Pancreas (tissue), 10 donors: ENCODE measurements at places on chromosomes 1 and 21. TPM values are rescaled to one million over a fixed set of nuclear protein-coding genes. Genes with fewer than 3 reads are reported as not detected.
A peak's percentile ranks its signal among the peaks of the same experiment; 100 is the strongest.

GRCh38 chr1:116826818-116827606 lies 72.8 kb downstream of the CD2 start:
- no peak for DNase-seq
- no peak overlapping the region for H3K4me3 ChIP-seq
- no peaks in the 10 kb centered on the region for H3K36me3 ChIP-seq
- no peaks in the 10 kb centered on the region for H3K27me3 ChIP-seq

DNA sequence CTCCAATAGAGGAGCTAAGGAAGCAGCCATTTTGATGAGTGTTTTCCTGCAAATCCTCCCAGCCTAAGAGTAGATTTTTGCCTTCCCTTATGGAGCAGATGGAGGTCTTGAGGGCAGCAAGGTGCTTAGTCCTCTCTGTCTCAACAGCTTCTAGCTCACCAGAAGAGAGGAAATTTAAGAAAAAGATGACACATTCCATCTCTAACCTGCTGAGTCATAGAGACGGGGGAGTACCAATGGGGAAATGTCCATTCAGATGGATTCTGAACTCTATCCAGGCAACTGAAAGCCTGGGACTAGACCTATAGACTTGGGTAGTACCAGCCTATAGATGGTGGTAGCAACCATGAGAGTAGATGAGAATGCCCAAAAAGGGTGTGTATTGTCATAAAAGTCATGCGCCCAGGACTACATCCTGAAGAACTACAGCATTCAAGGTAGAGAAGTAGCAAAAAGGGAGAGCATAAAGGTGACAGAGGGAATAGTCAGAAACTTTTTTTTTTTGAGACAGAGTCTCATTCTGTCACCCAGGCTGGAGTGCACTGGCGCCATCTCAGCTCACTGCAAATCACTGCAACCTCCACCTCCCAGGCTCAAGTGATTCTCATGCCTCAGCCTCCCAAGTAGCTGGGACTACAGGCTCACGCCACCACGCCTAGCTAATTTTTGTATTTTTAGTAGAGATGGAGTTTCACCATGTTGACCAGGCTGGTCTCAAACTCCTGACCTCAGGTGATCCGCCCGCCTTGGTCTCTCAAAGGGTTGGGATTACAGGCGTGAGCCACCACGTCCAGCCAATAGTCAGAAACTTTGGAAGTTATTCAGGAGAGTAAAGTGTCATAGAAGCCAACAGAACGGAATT lies 10.7 kb upstream of the ELOA start:
- H3K4me3 ChIP-seq: no peak overlapping the region
- peaks cover 21% of the 10 kb centered on the region for H3K4me1 ChIP-seq
- H3K36me3 ChIP-seq: no peaks in the 10 kb centered on the region
- H3K27ac ChIP-seq: no peak overlapping the region
- no peaks in the 10 kb centered on the region for H3K27me3 ChIP-seq

PRDM16 gene
- 11.0 TPM for total RNA-seq

NCAM2 gene
- total RNA-seq: 0.47 TPM

- H3K27ac ChIP-seq: no peak overlapping the region
- DNase-seq: no peak
- no peaks in the 10 kb centered on the region for H3K4me1 ChIP-seq
Measured at GRCh38 chr1:110639724-110640386, 33.7 kb upstream of the KCNA2 start.

- no peaks in the 10 kb centered on the region for H3K36me3 ChIP-seq
- no peak within 1 kb of the TSS for H3K4me3 ChIP-seq
- H3K27ac ChIP-seq: peak within 1 kb of the TSS; percentile 84
- DNase-seq: peak; percentile 88
- H3K4me1 ChIP-seq: peaks cover 14% of the 10 kb centered on the region
- H3K27me3 ChIP-seq: no peaks in the 10 kb centered on the region
Measured at GRCh38 chr1:159900086-159900680, at the start of gene CFAP45. TSS of gene CFAP45 (minus strand) at chr1:159900165. CDS start at chr1:159900098, 67 bp downstream.

DNA sequence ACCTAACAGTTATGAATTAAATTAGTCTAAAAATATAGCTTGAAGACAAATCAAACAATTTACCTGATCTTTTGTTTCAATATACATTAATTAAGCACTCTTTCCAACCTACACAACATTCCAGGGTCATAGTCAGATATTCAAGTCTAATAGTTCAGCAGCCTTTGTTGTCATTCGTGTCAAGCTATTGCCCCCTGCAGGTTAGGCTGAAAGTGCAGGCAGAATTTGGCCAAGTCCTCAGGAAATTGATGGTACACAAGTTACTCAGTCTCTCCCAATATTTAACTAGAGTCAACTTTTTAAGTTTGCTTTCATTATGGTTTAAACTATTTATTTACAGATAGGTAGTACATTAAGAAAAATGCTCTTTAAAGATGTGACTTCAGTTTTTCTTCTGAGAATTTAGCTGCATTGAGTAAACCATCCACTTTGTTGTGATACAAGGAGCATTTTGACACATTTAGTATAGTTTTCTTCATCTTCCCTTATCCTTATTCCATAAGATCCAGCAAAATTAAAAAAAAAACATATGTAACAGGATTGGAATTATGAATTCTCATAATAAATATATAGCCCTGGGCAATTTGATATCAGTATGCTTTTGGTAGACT lies 130.3 kb upstream of the DPYD start:
- DNase-seq: peak; percentile 42
- H3K4me3 ChIP-seq: no peak overlapping the region
- no peaks in the 10 kb centered on the region for H3K36me3 ChIP-seq
- H3K27ac ChIP-seq: no peak overlapping the region

DNA sequence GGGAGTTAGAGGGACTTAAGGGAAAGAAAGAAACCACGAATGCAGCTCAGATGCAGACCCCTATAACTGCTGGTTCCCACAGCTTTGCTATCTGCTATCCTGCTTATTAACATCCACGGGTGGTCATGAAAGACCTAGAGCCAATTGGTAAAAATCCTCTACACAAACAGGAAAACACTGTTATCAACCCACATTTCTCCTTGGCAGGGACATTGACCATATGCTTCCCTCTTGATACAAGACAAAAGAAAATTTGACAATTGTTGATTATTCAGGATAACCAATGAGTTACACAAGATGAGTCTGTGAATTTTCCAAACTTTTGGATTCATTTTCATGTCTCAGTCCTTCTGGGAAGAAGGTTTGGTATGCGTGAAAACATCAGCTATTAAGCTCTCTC lies 90.4 kb downstream of the TIAM1 start:
- H3K27me3 ChIP-seq: no peaks in the 10 kb centered on the region
- no peaks in the 10 kb centered on the region for H3K4me1 ChIP-seq
- no peak overlapping the region for H3K4me3 ChIP-seq
- H3K36me3 ChIP-seq: no peaks in the 10 kb centered on the region
- H3K27ac ChIP-seq: no peak overlapping the region

LRRN2 gene
- total RNA-seq: 0.51 TPM

OR14K1 gene
- total RNA-seq: not detected

GRCh38 chr1:25031601-25031965 lies 101.5 kb upstream of the RUNX3 start:
- H3K4me3 ChIP-seq: no peak overlapping the region
- H3K4me1 ChIP-seq: no peaks in the 10 kb centered on the region
- DNase-seq: no peak

GRCh38 chr1:8910914-8911313 lies 32.4 kb upstream of the ENO1 start:
- DNase-seq: no peak
- no peaks in the 10 kb centered on the region for H3K4me1 ChIP-seq
- no peak overlapping the region for H3K27ac ChIP-seq
- H3K27me3 ChIP-seq: no peaks in the 10 kb centered on the region

- no peaks in the 10 kb centered on the region for H3K27me3 ChIP-seq
- H3K4me3 ChIP-seq: no peak overlapping the region
- no peaks in the 10 kb centered on the region for H3K36me3 ChIP-seq
- H3K27ac ChIP-seq: no peak overlapping the region
- no peak for DNase-seq
Measured at GRCh38 chr1:112478314-112478713, 30.5 kb upstream of the WNT2B start.
